Lung microvascular endothelial cell (primary cell): ENCODE measurements at places on chromosomes 1 and 21.

GRCh38 chr21:36099000-36099399, 29.2 kb downstream of the CBR1 start:
- DNase-seq, result no peak

GRCh38 chr21:26800001-26800400, 45.2 kb downstream of the ADAMTS1 start:
- no peak for DNase-seq

- no peak for DNase-seq
Observed at GRCh38 chr21:27219068-27219467, 252.2 kb upstream of the ADAMTS5 start.

GRCh38 chr1:228487336-228488124, at the start of gene RNF187:
TSS of gene RNF187 (plus strand) at chr1:228487382.
- DNase-seq, result peak; percentile 51

GRCh38 chr1:160876311-160876710, 8.7 kb downstream of the ITLN1 start:
- no peak for DNase-seq

GRCh38 chr1:46596036-46596435, 8.0 kb downstream of the MKNK1 start:
- no peak for DNase-seq

GRCh38 chr1:66439031-66439740, 94.8 kb upstream of the SGIP1 start:
- DNase-seq, result peak; percentile 76

- no peak for DNase-seq
Observed at GRCh38 chr1:78420181-78420580, 70.6 kb upstream of the PTGFR start.

GRCh38 chr1:28159243-28159642, 17.2 kb downstream of the PTAFR start:
- no peak for DNase-seq
